ENCODE measurements at places on chromosomes 13 and 19.

DNA sequence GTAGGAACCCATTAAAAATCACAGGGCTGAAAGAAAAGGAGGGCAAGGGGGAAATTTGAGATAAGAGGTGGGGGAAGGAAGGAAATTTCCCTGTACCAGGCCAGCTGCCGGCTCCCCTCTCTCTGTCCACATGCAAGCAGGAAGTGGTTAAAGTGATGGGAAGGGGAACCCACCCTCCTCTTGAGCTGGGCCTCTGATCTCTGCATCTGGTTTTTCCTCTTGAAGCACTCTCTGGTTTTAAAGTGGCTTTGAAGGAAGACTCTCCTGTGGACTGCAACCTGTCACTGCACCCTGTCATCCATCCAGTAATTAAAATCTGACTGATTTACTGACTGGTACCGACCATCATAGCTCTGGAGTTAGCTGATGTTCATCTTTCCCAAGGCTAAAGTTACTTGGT is 239.6 kb downstream of the TSHZ3 start:
- no peak for DNase-seq

- DNase-seq, result no peak
Observed at GRCh38 chr13:21310220-21310619, 133.8 kb downstream of the MRPL57 start.

- no peak for DNase-seq
Observed at GRCh38 chr13:110127986-110128511, 178.9 kb downstream of the COL4A1 start.

GRCh38 chr13:20728579-20729311 is 25.2 kb downstream of the IL17D start:
- DNase-seq, result no peak

DNA sequence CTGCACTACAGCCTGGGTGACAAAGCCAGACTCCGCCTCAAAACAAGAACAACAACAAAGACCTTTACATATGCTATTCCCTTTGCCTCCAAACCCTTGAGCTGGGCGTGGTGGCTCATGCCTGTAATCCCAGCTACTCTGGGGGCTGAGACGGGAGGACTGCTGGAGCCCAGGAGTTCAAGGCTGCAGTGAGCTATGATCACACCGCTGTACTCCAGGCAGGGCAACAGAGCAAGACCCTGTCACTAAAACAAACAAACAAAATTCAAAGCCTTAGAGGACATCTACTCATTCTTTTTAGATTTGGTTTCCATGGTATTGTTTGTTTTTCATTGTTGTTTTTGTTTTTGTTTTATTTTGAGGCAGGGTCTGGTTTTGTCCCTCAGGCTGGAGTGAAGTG is 7.8 kb downstream of the ACER1 start:
- no peak for DNase-seq
